ENCODE measurements at places on chromosomes 1 and 21. TPM values are rescaled to one million over a fixed set of nuclear protein-coding genes. Genes with fewer than 3 reads are reported as not detected.

DNA sequence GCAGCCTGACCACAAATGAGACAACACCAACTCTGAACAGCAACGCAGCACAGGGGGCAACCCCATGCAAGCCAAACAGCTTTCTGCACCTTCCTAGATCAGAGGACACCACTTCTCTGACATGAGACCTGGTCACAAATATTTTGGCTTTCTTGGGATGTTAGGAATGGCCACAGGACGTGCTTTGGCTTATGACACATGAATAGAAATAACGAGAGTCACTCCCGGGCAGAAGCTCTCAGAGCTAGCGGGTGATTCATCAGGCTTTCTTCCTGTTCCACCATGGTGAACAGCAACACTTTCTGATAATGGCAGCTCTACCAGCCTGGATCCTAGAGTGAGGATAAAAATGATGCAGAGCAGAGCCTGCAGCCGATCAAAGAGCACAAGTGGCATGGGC lies 39.4 kb downstream of the PAFAH2 start:
- 0 out of 3 replicates have a peak, but pooled peaks cover 4% of the 10 kb centered on the region for H3K4me1 ChIP-seq
- peaks cover 27% of the 10 kb centered on the region for H3K36me3 ChIP-seq
- DNase-seq, result no peak
- H3K4me3 ChIP-seq, result no peak overlapping the region
- H3K27ac ChIP-seq, result no peak overlapping the region

GRCh38 chr1:243549108-243549507 lies 293.3 kb downstream of the SDCCAG8 start:
- no peaks in the 10 kb centered on the region for H3K36me3 ChIP-seq
- H3K4me3 ChIP-seq, result no peak overlapping the region

DNA sequence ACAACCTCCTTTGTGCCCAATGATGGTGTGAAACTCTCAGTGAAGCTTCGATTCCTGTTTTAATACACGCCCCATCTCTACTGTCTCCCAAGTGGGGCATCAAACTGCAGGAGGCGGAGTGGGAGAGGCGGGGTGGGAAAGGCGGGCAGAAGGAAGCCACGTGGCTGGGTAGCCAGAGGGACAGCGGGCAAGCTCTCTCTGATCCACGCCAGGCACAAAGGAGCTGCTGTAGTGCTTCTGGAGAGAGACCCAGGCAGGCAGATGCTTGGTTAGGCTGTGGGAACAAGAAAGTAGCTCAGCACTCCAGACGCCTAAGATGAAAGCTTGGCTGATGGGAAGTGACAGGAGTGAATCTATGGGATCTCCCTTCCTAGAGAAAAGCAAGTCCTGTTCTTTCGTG lies 25.7 kb downstream of the TRIM67 start:
- H3K27me3 ChIP-seq, result peaks cover 57% of the 10 kb centered on the region
- no peak overlapping the region for H3K27ac ChIP-seq
- no peak for DNase-seq
- H3K4me1 ChIP-seq, result no peaks in the 10 kb centered on the region
- no peaks in the 10 kb centered on the region for H3K36me3 ChIP-seq
- H3K4me3 ChIP-seq, result no peak overlapping the region

GRCh38 chr1:219862366-219862765 lies 66.0 kb downstream of the SLC30A10 start:
- H3K4me1 ChIP-seq, result no peaks in the 10 kb centered on the region
- H3K27ac ChIP-seq, result no peak overlapping the region
- DNase-seq, result no peak
- H3K27me3 ChIP-seq, result no peaks in the 10 kb centered on the region
- no peaks in the 10 kb centered on the region for H3K36me3 ChIP-seq
- H3K4me3 ChIP-seq, result no peak overlapping the region

DNA sequence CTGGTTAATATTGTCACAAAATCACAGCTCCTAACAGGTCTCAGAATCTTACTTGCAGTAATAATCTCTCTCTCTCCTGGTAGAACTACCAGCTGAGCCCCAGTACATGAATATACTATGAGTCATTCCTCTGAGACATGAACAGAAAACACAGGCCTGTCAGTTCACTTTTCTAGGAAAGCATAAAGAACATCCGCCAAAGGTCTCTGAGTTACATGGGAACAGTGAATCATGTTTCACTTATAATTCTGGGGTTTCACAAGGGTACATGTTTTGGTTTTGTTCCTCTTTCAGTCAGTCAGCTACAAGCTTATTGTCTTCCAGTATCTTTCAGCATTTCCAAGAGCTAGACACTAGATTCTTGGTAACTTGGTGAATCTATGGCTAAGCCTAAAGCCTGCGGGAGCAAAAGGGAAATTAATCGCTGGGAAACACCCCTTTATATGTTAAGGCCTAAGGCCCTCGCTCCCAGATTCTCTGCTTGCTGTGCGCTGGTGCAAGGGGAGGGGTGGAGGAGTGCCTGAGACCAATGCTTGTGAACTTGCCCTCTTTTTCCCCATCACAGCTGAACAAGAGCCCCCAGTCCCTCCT lies 31.7 kb downstream of the IFNGR2 start:
- H3K4me3 ChIP-seq, result no peak overlapping the region
- H3K27me3 ChIP-seq, result no peaks in the 10 kb centered on the region
- DNase-seq, result no peak
- H3K27ac ChIP-seq, result peak overlapping the region; percentile 11

GRCh38 chr1:201845331-201846083 lies 16.6 kb downstream of the IPO9 start:
- no peaks in the 10 kb centered on the region for H3K27me3 ChIP-seq
- no peaks in the 10 kb centered on the region for H3K4me1 ChIP-seq
- no peak overlapping the region for H3K27ac ChIP-seq
- DNase-seq, result no peak
- H3K4me3 ChIP-seq, result no peak overlapping the region

GRCh38 chr1:14263671-14264070 lies 334.8 kb upstream of the KAZN start:
- peaks cover 39% of the 10 kb centered on the region for H3K27me3 ChIP-seq
- no peak overlapping the region for H3K27ac ChIP-seq
- DNase-seq, result no peak
- H3K36me3 ChIP-seq, result no peaks in the 10 kb centered on the region
- H3K4me1 ChIP-seq, result no peaks in the 10 kb centered on the region

GRCh38 chr1:246680696-246681130 lies 43.5 kb upstream of the SCCPDH start:
- no peaks in the 10 kb centered on the region for H3K4me1 ChIP-seq
- H3K27ac ChIP-seq, result no peak overlapping the region
- DNase-seq, result no peak

GRCh38 chr21:44867464-44867863 lies 6.0 kb downstream of the PTTG1IP start:
- peaks cover 41% of the 10 kb centered on the region for H3K36me3 ChIP-seq
- no peak overlapping the region for H3K27ac ChIP-seq
- DNase-seq, result no peak
- H3K4me3 ChIP-seq, result no peak overlapping the region
- peaks cover 58% of the 10 kb centered on the region for H3K4me1 ChIP-seq
- H3K27me3 ChIP-seq, result no peaks in the 10 kb centered on the region

GRCh38 chr1:70025052-70025451 lies 180.3 kb downstream of the LRRC40 start:
- H3K36me3 ChIP-seq, result no peaks in the 10 kb centered on the region
- no peak overlapping the region for H3K27ac ChIP-seq
- no peak for DNase-seq

GRCh38 chr1:195197116-195197515 lies 1411.1 kb downstream of the KCNT2 start:
- no peaks in the 10 kb centered on the region for H3K36me3 ChIP-seq
- H3K4me1 ChIP-seq, result no peaks in the 10 kb centered on the region
- no peak overlapping the region for H3K4me3 ChIP-seq

DNA sequence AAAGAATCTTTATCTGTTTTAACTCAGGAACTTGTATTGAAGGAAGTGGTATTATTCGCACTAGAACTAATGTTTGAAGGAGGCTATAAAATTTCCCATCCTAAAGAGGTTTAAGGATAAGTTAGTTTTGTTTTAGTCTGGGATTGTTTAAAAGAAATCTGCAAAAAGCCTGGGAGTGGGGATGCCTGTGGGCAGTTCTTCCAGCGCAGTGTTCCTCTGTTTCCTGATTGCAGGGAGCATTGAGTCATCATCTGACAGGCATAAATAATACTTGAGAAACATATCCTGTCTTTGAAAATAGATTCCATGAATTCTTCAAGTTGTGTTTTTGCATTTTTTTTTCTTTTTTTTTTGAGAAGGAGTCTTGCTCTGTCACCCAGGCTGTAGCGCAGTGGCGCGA lies 350.8 kb upstream of the PTBP2 start:
- H3K4me1 ChIP-seq, result no peaks in the 10 kb centered on the region
- H3K4me3 ChIP-seq, result no peak overlapping the region
- no peaks in the 10 kb centered on the region for H3K36me3 ChIP-seq
- no peak for DNase-seq

DNA sequence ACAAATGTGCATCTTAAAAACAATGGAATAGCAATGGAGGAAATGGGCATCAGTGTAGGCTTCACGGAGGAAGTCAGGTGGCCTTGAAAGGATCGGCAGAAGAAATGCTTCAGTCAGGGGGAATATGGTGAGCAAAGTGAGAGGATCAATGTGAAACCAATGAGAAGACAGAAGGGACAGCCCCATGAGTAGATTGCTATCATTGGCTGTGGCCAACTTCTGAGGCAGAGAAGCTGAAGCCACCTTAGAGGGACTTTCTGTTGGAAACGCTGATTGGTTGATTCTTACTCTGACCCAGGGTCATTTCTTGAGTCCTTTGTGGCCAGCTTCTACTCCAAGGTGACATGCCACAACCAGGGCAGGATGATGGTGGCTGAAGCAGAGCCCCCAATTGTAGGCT lies 130.7 kb upstream of the ZNF648 start:
- H3K27ac ChIP-seq, result no peak overlapping the region
- H3K4me1 ChIP-seq, result 0 out of 3 replicates have a peak, but pooled peaks cover 4% of the 10 kb centered on the region
- no peak overlapping the region for H3K4me3 ChIP-seq
- peaks cover 6% of the 10 kb centered on the region for H3K27me3 ChIP-seq

- H3K4me1 ChIP-seq, result peaks cover 5% of the 10 kb centered on the region
- no peaks in the 10 kb centered on the region for H3K36me3 ChIP-seq
- H3K27ac ChIP-seq, result no peak overlapping the region
- peaks cover 26% of the 10 kb centered on the region for H3K27me3 ChIP-seq
- no peak overlapping the region for H3K4me3 ChIP-seq
Measured at GRCh38 chr1:25099343-25099951, 132.9 kb downstream of the SYF2 start.

- no peaks in the 10 kb centered on the region for H3K36me3 ChIP-seq
- no peak for DNase-seq
- H3K27me3 ChIP-seq, result no peaks in the 10 kb centered on the region
Measured at GRCh38 chr1:67749263-67749843, 64.4 kb downstream of the GADD45A start.

GRCh38 chr1:109253803-109254620 lies 4.7 kb downstream of the CELSR2 start:
- peaks cover 40% of the 10 kb centered on the region for H3K4me1 ChIP-seq
- H3K27ac ChIP-seq, result peak overlapping the region; percentile 89
- DNase-seq, result peak; percentile 84
- peaks cover 9% of the 10 kb centered on the region for H3K36me3 ChIP-seq

DNA sequence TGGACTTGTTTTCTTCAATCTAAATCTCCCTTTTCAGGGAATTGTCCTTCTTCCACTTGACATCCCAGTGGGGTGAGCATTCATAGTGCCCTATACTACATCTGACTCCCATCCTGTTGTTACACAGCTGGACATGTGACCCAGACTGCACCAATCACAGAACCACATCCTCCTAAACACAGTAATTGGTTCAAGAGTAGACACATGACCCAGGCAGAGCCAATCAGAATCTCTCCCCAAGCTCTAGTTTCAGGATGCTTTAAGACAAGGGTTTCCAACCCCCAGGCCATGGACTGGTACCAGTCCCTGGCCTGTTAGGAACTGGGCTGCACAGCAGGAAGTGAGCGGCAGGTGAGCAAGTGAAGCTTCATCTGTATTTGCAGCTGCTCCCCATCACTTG lies 5.6 kb upstream of the DDOST start:
- no peaks in the 10 kb centered on the region for H3K36me3 ChIP-seq
- H3K4me3 ChIP-seq, result no peak overlapping the region
- no peak overlapping the region for H3K27ac ChIP-seq
- peak; percentile 81 for DNase-seq
- peaks cover 3% of the 10 kb centered on the region for H3K27me3 ChIP-seq

- no peak overlapping the region for H3K27ac ChIP-seq
- no peak overlapping the region for H3K4me3 ChIP-seq
- H3K27me3 ChIP-seq, result no peaks in the 10 kb centered on the region
- no peak for DNase-seq
- no peaks in the 10 kb centered on the region for H3K4me1 ChIP-seq
- H3K36me3 ChIP-seq, result no peaks in the 10 kb centered on the region
Measured at GRCh38 chr1:208644401-208645160, 400.4 kb upstream of the PLXNA2 start.

DNA sequence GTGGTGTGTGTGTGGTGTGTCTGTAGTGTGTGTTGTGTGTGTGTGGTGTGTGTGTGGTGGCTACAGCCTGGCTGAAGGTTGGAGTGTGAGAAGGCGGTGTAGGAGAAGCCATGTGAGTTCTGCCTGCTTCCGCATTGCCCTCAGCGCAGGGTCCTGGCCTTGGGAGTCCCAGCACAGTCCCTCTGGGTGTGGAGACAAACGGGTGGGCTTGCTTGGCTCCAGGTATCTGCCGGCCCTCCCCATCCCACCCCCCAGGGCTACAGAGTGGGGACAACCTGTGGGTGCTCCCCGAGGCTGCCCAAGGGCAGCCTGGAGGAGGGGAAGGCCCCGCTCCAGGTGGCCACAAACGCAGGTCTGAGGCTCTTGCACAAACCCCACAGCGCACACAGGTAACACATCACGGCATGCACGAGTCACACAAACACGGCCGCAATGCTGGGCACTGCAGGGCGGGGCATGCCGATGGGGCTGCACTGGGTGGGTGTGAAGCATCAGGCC lies 31.7 kb upstream of the ADARB1 start:
- H3K27me3 ChIP-seq, result peaks cover 55% of the 10 kb centered on the region
- H3K27ac ChIP-seq, result no peak overlapping the region
- no peak for DNase-seq

GRCh38 chr21:38170704-38171682 lies 85.8 kb upstream of the KCNJ15 start:
- DNase-seq, result no peak
- no peak overlapping the region for H3K4me3 ChIP-seq
- H3K36me3 ChIP-seq, result no peaks in the 10 kb centered on the region
- no peak overlapping the region for H3K27ac ChIP-seq

GRCh38 chr1:17451731-17452130 lies 12.3 kb upstream of the RCC2 start:
- H3K27me3 ChIP-seq, result no peaks in the 10 kb centered on the region
- no peak overlapping the region for H3K27ac ChIP-seq
- no peak overlapping the region for H3K4me3 ChIP-seq
- H3K4me1 ChIP-seq, result no peaks in the 10 kb centered on the region

Gene SELP
- not detected for polyA plus RNA-seq

Gene SH2D2A
- polyA plus RNA-seq, result 21.4 TPM

Gene AQP10
- 4.5 TPM for polyA plus RNA-seq

Gene TCEANC2
- polyA plus RNA-seq, result 5.3 TPM

Gene CFAP141
- not detected for polyA plus RNA-seq

Gene CFAP57
- 0.05 TPM for polyA plus RNA-seq

All from K562 (cell line).